ENCODE measurements at places on chromosomes 3 and 15.

- no peak for DNase-seq
These were observed 185.9 kb downstream of the ABHD5 start for GRCh38 chr3:43876648-43877047.

DNA sequence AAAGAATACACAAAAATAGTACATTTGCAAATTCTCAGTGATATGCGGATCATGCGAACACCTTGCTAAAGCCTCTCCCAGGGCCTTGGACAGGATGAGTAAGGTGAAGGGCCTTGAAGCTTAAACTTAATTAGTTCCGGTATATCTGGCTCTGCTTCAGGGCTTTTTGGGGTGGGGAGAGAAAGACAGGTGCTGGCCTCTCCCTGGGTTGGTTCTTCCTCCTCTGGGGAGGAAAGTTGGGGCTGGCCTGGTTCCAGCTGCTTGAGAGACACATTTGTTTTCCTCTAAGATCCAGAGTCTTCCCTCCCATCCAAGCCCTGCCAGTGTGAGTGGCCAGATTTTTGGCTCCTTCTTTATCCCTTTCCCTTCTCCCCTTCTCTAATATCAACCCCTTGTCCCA, 64.7 kb upstream of the EPHB3 start:
- no peak for DNase-seq

- no peak for DNase-seq
These were observed 211.4 kb upstream of the ZNF385D start for GRCh38 chr3:21962456-21962855.

- no peak for DNase-seq
These were observed 8.2 kb downstream of the XYLB start for GRCh38 chr3:38354588-38355330.

GRCh38 chr3:70853161-70853944, 540.9 kb upstream of the MDFIC2 start:
- no peak for DNase-seq

DNA sequence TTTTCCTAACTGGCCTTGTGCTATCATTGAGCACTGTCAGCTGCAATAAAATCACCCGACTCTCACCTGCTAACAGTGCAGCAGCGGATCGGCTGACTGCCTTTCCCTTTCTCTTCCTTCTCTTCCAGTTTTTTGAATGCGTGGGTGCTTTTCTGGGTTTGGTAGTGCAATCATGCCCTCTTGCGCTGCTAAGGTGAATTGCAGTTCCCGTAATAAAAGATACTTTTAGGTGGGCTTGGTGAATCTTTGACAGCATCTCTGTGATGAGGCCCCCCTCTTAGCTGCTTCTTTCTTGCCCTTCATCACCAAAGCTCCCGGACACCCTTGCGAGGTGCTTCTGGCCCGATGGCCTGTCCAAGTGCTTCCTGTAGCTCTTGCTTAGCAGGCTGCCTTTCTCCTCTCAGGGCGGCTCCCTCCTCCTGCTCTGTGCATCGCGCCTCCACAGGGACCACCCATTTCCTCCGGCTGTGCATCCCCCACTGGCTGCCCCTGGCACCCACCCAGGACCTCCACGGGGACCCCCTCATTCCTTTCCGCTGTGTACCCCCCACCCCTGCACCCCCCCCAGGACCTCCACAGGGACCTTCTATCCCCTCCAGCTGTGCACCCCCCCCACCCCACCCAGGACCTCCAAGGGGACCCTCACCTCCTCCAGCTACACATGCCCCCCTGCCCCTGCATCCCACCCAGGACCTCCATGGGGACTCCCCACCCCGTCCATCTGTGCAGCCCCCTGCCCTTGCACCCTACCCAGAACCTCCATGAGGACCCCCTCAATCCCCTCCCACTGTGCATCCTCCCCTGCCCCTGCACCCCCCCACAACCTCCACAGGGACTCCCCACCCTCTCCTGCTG, 50.8 kb upstream of the RPL32 start:
- DNase-seq, result peak; percentile 6

DNA sequence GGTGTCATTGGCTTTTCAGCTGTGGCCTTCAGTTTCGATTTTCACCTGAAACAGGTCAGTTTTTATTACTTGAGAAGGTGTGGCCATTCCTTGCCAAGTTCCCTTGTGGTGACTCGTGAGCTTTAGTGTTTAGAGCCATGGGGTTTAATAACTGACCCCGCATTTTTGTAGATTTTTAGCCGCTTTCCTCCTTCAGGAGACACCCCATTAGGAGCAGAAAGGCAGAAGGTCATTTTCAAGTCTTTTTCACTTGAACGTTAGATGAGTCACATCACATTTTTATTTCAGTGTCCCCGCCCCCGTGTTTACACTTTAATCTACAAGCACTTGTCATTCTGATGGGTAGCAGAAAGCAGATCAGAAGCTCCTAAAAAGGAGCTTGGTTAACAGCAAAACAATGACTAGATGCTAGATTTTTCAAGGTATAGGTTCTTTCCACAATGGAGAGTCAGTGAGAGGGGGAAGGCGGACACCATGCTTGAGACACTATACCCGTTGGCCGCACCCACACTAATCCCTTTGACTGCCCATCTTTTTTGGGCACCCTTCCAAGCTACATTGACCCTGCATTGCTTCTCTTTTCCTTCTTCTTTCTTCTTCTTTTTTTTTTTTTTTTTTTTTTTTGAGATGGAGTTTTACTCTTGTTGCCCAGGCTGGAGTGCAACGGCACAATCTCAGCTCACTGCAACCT, 132.7 kb downstream of the GHSR start:
- DNase-seq, result no peak

DNA sequence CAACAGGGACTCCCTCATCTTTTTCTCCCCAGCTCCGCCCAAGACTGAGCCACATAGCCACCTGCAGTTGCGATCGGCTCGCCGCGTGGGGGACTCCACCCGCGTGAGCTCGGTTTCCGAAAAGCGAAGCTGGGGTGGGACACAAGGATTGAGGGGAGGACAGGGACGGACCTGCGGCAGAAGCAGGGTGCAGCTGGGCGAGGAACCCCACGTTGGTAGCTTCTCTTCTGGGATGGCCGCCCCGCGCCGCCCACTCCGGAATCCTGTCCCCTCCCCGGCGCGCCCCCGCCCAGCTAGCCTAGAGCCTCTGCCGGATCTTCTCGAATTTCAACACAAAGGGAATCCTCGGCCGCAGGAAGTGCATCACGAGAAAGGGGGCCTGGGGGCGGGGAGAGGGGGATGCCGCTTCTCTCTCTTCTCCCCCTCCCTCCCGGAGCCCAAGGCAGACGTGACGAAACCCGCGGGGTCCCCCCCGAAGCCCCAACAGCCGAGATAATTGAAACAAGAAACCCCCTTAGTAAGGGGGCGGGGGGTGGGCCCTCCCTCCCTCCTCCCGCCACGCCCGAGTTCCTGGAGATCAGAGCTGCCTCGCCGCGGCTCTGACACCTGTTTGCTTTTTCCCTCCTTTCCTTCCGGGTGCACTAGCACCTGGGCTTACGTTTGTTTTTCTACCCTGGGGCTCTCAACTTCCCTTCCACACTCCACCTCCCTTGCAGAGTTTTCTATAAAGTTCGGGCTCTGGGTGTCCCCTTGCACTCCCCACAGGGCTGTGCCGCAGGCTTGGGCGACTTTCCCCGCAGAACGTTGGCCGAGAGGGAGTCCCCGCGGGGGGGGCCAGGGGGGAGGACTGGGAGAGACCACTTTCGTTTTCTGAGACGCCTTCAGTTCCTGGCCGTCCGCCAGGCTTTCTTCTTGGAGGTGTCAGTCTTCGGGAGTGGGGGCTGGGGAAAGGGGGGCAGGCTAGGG, 1.3 kb upstream of the KCNH8 start:
- peak; percentile 72 for DNase-seq

DNA sequence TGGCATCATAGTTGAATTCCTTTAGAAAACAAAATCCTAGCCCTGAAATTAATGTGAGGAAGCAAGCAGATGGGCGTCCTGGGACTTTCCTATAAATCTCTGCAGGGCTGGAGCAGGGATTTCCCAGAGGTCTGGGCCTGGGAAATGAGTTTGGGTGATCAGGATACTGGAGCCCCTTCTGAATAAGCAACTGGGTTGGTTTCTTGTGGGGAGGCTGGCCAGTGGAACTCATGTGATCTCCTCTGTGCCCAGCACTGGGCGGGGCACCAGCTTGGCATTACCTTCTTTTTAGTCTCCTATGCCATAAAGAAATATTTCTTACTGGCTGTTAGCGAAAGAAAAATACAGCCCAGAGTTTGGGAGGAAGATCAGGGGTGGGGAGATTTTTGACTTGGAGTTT, 1.7 kb downstream of the THSD4 start:
- DNase-seq, result no peak

DNA sequence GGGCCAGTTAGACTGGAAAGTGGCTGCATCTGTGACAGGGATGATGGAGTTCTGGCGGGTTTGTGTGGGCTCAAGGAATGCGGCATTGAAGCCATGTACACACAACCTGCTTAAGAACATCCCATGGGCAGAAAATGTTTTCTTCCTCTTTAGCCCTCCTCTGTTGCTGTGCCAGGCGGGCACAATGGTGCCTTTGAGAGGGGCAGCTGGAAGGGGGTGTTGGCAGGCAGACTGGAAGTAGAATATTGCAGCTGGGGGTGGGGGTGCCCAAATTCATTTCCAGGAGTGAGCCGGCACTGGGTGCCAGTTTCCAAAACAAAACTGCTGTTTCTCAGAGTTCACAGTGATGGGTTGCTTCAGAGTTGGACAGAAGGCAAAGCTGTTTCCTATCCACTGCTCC, 91.8 kb upstream of the ETV5 start:
- no peak for DNase-seq

DNA sequence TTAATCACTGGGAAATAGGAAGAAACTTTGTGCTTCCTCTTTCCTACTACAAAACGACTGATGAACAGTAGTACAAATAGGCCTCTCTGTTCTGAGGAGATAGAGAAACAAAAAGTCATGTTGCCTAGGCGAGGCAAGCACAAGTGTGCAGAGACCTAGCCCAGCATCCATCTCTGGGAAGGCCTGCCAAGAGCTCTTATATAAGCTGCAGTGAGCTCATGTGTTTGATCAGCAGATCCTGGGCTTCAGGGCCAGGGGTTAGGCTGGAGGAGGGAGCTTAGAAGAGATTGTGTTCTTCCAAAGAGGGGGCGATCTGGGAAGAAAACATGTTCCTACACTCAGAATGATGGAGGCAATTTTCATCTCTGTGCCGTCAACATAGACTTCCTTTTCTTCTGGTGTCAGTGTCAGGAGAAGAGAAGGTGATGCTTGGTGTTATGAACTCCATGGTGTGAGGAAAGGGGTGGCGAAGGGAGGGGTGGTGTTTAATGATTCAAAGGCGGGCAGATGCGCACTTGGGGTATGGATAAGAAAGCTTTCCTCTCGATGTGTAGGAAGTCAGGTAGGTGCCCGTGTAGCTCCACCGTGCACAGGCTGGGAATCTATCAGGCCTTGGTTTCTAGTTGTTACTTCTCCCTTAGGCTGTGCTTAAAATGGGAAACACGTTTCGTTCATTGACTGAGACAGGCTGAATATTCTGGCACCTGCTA, 29.5 kb upstream of the ETV5 start:
- DNase-seq, result no peak

DNA sequence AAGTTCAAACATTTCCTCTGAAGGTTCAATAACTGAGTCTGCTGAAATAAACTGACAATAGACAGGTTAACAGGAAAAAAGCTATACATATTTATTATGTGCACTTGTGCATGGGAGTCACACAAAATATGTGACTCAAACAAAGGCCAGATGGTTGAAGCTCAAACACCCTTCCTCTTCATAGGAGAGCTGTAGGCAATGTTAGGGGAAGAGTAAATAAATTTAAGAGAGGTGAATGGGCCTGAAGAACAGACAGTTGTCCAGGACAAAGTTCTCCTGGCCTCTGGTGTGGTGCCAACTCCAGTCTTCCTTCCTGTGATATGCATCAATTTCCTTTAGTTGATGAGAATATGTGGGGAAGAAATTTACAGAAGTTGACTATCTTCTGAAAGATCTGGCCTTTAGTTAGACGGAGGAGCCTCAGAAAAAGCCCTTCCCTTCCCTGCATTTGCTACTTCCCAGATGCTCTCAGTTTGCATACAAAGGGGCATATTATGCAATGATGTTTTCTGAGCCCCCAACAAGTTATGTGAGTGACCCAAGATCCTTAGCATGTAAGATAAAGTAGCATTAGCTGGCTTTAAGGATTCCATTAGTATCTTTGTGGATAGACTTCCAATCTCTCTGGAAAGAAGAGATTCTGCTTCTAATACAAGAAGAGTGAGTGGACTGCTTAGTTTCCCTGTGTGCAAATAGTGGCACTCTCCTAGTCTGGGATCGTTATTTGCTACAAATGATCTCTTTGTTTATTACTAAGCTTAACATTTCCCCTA, 96.4 kb upstream of the IGSF10 start:
- no peak for DNase-seq

GRCh38 chr3:129063841-129064482, 3.4 kb downstream of the GP9 start:
- no peak for DNase-seq

DNA sequence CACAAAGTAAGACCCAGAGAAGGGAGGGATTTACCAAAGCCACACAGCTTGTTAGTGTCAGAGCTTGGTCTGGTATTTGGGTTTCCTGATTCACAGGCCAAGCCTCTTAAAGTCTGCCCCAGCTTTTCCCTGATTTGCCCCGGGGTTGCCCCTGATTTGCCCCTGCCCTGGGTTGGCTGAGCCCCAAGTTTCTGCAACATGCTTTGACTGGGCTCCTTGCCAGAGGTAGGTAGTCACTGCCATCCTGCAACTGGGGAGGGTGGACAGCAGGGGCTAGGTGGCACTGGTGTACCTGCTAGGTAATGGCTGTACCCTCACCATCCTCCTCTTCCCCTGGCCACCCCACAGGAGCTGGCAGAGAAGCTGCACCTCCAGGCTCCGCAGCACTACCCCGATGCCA, 2.5 kb downstream of the MPI start:
- no peak for DNase-seq

GRCh38 chr15:93989440-93989998, 241.8 kb upstream of the MCTP2 start:
- DNase-seq, result no peak

DNA sequence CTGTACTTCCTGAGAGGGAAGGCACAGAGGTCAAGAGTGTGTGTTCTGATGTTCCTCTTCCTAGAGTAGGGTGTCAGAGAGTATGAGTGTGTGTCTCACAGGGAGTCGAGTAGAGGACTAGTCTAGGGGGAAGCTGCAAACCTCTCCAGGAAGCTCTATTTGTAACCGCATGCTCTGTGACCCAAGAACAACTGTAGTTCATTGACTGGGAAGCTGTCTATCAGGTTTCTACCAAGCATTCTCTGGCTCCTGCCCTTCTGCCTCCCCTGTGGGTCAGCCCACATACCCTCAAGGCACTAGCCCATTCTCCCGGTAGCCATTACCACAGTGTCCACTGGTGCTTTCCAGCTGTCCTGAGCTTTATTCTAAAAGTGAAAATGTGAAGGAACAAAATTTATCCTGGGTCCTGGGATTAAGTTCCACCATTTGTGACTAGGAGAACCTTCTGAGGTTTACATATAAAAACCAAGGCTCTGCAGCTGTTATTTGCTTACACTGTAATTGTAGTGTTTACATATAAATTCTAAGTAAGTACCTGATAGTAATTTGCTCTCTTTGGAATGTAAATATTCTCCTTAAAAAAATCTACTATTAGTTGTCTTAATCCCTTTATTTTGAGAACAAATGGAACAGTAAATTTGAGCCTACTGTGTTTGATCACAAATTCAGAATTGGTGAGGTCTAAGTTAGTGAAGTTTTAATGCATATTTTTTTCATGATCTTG, 40.7 kb downstream of the MYRIP start:
- no peak for DNase-seq

- no peak for DNase-seq
These were observed 103.5 kb upstream of the RPL32 start for GRCh38 chr3:12944849-12945248.

- DNase-seq, result no peak
These were observed 21.0 kb upstream of the FGD5 start for GRCh38 chr3:14797731-14798130.

GRCh38 chr3:127678611-127679533, 6.1 kb downstream of the ABTB1 start:
- no peak for DNase-seq

Data from effector CD8-positive, alpha-beta T cell (primary cell).